ENCODE measurements at places on chromosomes 5 and 9.

- DNase-seq = no peak
These were observed 138.1 kb downstream of the NXNL2 start for GRCh38 chr9:88672874-88673689.

- DNase-seq = no peak
These were observed 164.0 kb upstream of the ZNF608 start for GRCh38 chr5:124910354-124911016.

- DNase-seq = no peak
These were observed 52.5 kb upstream of the SEMA6A start for GRCh38 chr5:116626945-116627679.

- no peak for DNase-seq
These were observed 5.4 kb upstream of the CEP72 start for GRCh38 chr5:606526-607399.

DNA sequence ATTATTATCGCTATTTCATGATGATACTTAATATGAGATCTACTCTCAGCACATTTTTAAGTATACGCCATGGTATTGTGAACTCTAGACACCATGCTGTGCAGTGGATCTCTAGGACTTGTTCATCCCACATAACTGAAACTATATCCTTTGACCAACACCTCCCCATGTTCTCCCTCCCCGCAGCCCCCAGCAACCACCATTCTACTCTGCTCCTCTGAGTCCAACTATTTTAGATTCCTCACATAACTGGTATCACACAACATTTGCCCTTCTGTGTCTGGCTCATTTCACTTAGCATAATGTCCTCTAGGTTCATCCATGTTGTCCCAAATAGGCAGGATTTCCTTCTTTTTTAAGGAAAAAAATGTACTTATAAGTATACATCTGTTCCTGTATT is 6.6 kb upstream of the TBC1D2 start:
- DNase-seq = no peak

- no peak for DNase-seq
These were observed 185.1 kb upstream of the DMAC1 start for GRCh38 chr9:7984692-7985091.

- no peak for DNase-seq
These were observed 173.1 kb upstream of the IER5L start for GRCh38 chr9:129351058-129351641.

DNA sequence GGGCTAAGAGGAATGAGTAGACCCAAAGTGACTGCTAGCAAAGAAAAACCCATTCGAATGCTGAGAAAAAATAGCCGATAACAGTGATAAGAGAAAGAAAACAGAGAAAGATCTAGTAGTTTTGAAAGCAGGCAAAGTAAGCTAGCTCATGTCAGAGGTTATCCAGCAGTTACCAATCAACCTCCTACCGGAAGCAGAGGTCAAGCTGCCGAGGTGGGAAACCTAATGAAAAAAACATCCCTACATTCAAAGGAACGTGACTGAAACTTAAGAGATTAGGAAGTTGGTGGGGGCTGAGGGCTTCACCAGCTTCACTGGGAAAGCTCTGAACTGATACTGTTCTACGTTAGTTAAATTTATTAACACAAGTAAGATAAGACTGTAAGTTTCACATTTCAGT is 32.6 kb downstream of the SSBP2 start:
- DNase-seq = peak; percentile 15

- no peak for DNase-seq
These were observed 99.7 kb upstream of the CCL21 start for GRCh38 chr9:34809504-34810186.

DNA sequence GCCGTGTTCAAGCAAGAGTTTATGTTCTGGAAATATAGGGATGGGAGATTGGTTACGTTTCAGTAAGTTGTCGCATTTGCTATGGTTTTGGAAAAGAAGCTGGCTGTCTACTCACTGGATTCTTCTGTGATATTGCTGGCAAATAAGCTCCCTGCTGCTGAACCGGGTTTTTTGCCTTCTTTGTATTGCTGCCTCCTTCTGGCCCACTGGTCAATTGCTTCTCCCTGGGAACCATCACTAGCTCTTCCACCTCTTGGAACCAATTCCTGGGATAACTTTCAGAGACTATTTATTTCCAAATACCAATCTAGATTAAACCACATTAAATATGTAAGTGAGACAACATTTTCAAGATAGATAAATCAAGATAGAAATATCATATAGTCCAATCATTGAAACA is 43.0 kb downstream of the NUDT12 start:
- DNase-seq = no peak

DNA sequence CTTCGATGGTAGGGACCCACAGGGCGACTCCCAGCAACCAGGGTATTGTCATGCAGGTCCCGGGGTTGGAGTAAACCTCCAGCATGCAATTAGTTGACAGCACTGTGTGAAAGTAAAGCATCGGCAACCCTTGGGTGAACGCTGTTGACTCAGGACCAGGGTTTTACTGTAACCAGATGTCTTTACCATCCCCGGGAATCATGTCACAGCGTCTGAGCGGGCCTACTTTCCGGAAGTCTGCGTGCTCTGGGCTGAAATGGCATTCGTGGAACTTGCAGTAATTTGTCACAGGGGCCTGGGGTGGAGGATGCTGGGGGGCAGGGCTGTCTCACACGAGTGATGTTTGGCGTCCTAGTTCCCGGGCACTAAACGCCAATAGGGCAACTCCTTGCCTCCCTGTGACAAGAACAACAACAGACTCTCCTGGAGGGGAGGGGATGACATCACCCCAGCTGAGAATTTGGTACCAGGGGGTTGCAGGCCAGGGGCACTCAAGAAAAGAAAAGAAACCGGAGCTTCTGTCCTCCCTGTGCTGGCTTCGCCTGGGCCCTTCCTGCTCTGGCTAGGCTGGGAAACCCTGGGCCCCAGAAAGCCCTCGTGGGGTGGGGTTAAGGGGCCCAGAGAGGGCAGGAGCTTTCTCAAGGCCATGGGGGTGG is 10.1 kb upstream of the UBAC1 start:
- DNase-seq = no peak

- no peak for DNase-seq
These were observed 720 bp downstream of the NUDT12 start for GRCh38 chr5:103561685-103562452.

DNA sequence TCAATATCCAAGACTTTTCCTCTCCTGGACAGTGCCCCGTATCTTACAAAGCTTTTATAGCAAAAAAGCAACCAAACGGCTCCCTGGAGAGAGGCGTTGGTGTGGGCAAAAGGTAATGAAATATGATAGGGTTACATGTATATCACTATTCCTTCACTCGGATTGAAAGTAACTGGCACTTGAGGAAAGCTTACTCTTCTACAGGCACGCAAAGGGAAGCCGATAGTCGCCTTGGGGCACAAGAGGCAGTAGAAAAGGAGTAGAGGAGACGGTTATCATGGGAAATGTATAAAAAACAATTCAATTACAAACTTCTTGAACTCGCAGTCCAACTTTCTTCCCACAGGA is 1.1 kb downstream of the DIAPH1 start:
- DNase-seq = no peak

- no peak for DNase-seq
These were observed 31.6 kb upstream of the ADAMTS2 start for GRCh38 chr5:179376701-179377420.

GRCh38 chr5:35363387-35363965 is 133.2 kb upstream of the PRLR start:
- DNase-seq = no peak

GRCh38 chr5:56116599-56117141 is 116.5 kb downstream of the ANKRD55 start:
- peak; percentile 28 for DNase-seq

DNA sequence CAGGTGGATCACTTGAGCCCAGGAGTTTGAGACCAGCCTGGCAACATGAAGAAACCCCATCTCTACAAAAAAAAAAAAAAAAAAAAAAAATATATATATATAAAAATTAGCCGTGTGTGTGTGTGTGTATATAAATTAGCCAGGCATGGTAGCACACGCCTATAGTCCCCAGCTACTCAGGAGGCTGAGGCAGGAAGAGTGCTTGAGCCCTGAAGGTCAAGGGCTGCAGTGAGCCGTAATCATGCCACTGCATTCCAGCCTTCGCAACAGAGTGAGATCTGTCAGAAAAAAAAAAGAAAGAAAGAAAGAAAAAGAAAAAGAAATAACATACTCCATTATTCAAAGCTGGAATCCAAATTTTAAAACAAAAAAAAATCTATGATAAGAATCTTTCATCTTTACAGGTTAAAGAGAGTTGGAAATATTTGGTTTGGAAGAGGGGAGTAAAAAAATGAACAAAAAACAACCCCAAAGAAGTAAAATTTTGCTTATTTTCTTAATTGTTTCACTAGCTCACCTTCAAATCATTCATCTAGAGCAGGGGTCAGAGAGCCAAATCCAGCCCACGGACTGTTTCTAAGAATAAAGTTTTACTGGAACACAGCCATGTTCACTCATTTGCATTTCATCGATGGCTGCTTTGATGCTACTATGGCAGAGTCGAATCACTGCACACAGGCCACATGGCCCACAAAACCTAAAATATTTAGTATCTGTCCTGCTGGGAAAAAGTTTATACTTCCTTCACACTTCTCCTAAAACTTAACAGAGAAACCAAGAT is 109.9 kb downstream of the DROSHA start:
- no peak for DNase-seq

DNA sequence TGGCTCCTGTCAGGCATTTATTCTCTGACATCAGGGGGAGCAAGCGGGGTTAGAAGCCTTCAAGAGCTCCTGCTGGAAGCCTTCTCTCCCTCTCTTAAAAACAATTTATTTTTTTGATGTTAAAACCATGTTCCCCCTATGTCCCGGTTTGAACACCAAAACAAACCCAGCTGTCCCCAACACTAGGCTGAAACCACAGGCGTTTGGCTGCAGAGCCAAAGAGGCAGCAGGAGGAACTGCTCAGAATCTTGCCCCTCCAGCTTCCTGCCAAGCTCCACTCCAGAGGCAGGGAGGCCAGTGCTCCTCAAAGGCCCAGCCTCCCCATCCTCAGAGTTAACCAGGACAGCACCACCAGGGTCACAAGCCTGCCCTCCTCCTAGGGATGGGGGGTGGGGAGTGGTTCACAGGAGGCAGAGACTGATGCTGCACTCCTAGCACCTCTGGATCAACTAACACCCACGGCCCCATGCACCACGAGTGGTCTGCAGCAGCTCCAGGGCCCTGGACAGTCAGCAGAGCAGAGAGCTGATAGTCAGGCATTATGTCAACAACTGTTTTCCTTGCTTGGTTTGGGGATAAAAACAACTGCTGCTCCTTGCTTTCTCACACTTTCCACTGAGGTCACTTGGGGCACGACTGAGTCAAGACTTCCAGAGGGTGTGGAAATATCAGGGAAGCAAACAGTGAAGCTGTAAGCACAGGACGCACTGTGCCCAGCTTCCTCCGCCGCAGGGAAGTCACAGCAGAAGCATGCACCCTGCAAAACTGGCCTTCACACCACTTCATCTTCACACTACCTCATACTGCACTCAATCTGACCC is 96.5 kb upstream of the ADRA1B start:
- no peak for DNase-seq

DNA sequence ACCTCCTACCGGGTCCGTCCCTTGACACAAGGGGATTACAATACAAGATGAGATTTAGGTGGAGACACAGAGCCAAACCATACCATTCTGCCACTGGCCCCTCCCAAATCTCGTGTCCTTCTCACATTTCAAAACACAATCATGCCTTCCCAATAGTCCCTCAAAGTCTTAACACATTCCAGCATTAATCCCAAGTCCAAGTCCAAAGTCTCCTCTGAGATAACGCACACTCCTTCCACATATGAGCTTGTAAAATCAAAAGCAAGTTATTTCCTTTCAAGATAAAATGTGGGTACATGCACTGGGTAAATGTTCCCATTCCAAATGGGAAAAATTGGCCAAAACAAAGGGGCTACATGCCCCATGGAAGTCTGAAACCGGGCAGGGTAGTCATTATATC is 463.9 kb upstream of the CDH9 start:
- no peak for DNase-seq

DNA sequence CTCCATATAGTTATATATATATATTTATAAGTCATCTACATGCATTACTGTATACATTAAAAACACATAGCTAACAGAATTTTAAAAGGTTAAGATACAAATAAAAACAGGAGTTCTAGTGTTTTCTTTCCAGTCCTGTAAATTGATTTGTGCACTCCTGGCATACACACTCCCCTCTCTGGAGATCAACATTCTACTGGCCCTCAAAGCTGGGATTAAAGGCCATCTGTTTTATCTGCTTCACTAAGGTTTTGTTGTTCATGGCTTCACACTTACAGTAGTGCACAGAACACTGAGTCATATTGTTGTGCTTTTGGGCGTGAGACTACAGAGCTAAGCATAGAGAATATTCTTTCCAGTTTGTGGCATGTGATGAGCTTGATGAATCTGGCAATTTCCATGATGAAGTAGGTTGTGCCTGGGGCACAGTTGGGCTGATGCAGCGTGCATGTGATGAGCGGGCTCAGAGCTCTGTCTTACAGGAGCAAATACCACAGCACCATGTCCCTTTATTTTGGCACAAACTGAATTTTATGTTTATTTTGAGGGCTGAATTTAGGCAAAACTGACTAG is 98.2 kb downstream of the TAF11L14 start:
- no peak for DNase-seq

- DNase-seq = no peak
These were observed 28.2 kb downstream of the MTRR start for GRCh38 chr5:7897014-7897600.

DNA sequence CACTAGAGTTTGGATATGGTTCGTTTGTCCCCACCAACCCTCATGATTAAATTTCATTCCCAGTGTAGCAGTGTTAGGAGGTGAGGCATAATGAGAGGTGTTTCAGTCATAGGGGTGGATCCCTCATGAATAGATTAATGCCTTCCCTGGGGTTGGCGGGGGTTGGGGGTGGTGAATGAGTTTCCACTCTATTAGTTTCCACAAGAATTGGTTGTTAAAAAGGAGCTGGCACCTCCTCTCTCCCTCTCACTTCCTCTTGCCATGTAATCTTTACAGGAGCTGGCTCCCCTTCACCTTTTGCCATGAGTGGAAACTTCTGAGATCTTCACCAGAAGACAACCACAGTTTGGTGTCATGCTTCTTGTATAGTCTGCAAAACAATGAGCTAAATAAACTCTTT is 333.7 kb downstream of the ENC1 start:
- DNase-seq = no peak

DNA sequence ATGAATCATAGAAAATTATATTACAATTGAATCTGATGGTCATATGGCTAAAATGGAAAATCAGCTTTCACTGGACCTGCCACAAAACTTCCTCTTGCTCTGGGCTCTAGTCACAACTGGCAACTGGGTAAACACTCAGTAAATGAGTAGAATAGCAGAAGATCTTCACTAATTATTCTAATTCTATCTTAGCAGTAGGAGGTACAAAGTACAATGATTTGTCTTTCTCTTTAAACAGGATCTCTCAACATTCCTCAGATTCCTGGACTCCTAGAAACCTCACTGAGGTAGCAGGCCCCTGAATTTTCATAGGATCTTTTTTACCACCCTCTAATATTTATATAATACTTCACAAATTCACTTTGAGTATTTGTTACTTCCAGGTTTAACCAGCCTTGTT is 239.9 kb upstream of the SMARCA2 start:
- DNase-seq = no peak

Data from CD4-positive, CD25-positive, alpha-beta regulatory T cell (primary cell).